ENCODE measurements at places on chromosomes 2 and 18.

- no peak for DNase-seq
Measured at GRCh38 chr2:26008851-26009566, 24.9 kb upstream of the RAB10 start.

DNA sequence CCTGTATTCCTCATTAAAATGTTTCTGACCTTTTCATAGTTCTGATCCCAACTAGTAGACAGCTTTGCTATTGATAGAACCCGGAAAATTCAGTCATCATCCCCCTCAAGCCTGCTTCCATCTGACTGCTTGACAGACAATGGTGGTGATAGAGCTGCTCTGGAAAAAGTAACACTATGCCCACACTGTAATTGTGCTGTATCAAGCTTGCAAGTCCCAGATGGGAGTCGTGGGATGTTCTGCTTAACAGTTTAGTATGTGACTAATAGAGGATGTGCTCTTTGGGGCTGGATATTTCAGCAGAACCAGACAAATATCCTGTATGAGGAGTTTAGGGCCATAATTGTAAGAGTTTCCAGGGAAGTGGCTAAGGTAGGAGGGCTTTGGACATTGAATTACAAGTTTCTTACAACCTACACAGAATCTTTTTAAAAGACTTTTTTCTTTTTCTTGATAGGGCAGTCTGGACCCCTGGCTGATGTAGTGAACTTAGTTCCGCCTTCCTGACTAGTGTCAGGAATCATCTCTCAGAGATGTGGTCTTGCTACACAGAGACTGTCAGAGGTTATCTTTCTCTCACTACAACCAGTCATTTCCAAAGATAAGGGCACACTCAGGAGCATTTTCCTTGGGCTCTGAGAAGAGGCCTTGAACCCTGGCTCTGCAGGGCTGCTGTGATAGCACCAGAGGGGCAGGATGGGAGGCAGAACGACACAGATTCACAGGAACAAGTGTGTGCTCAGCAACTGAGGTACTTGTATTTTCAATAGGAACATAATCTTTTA, 158.0 kb upstream of the RBMS1 start:
- DNase-seq: no peak

DNA sequence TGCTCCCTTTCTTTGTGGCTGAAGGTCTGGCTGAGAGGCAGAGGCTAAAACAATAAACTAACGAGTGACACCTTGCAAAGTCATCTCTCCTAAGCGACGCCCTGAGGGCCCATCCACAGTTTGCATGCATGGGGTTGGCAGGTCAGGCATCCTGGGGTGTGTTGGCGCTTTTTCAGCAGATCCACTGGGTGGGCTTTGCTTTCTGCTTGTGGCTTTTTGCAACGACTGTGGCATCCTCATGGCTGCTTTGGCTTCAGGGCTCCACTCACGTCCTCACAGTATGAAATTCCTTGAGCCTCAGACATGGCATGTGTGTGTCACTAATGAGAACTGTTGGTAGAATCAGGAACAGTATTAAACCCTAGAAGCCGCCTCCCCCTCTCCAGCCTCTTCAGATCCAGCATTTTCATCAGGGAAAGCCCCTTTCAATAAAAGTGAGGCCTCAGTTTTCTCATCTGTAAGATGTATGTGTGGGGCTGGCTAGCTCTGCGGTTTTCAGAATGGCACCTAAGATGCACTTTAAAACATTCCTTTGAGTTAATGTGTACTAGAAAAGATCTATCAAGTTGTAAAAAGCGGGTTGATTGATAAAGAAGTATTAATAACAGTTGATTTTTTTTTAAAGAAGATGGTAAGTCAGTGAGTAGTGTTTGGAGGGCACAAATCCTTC, 72.5 kb downstream of the SH3BP4 start:
- no peak for DNase-seq

- DNase-seq: no peak
Measured at GRCh38 chr2:73914667-73915066, 12.0 kb upstream of the DGUOK start.

DNA sequence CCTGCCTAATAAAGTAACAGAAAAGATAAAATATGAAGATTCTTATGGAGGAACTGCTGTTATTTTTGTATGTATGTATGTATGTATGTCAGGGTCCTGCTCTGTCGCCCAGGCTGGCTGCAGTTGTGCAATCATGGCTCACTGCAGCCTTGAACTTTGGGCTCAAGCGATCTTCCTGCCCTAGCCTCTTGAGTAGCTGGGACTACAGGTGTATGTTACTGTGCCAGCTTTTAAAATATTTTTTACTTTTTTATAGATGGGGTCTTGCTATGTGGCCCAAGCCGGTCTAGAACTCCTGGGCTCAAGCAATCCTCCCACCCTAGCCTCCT, 26.7 kb downstream of the ANKRD29 start:
- no peak for DNase-seq

DNA sequence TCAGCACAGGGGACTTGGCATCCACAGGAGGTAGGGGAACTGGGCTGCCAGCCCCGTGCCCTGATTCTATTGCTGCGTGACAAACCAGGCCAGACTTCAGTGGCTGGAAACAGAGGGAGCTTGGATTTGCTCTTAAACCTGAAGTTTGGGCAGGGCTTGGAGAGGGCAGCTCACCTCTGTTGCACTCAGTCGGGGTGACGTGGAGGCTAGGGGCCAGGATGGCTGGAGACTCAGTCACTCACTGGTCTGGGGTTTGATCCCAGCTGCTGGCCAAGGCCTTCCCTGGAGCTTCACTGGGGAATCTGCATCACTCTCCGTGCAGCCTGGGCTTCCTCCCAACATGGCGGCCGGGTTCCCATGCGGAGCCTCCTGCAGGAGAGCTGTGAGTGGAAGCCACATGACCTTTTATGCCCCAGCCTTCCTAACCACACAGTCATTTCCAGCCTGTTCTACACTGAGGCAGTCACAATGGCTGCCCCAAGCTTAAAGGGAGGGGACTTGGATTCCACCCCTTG, 175.2 kb upstream of the HDAC4 start:
- DNase-seq: no peak

DNA sequence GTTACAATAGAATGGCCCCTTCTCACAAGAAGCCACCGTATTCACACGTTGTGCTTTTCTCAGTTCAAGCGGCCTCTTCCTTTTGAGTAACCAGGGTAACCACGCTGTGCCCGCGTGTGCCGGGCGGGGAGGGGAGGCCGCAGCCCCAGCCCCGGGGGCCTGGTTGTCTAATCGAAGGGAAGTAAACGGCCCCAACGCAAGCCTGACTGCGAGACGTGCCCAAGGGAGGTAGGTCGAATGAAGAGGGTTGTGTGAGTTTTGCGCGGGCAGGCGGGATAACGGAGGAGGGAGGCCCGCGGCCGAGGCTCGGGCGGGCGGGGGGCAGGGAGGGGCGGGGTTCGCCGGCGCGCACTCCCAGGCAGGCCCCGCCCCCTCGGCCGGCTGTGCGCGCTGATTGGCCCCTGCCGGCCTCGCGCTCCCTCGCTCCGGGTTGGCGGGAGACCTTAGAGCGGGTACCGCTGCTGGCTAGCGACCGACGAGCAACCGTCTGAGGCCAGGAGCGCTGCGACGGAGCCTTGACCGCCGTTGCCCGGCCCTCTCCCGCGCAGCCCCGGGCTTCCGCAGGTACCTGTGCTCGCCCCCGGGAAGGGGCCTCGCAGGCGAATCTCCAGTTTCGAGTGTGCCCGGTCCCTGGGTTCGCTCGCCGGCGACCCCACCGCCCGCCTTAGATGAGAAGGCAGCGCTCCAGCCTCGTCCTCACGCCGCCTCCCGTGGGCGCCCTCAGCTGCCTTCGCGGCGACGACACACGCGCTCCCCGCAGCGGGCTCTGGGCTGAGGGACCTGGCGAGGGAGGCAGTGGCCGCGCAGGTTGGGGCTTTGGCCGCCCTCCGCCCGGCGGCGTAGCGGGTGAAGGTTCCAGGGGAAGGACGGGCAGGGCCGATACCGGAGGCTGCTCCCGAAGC, at the start of gene SPDYA:
SPDYA (plus strand) TSS at position 451 of the 902 bp plus-strand sequence. CDS start 5,181 bp downstream, outside the sequence.
- DNase-seq: peak; percentile 80

DNA sequence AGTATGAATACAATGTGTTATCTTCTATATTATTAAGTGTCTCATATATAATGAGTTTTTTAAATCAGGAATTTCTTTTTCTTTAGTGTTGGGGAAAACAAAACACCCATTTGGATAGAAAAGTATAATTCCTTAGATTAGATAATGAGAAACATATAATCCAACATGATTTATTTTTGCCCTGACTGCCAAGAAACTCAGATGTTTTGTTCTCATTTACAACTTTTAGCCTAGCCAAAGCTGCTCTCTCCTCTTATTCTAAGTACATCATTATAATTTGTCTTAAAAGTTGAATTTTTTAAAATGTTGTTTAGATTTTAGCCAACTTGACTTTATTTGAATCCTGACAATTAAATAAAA, 68.6 kb downstream of the SLC40A1 start:
- DNase-seq: no peak

- no peak for DNase-seq
Measured at GRCh38 chr2:19363474-19363778, 5.0 kb upstream of the OSR1 start.

GRCh38 chr2:67645280-67646138, 248.4 kb downstream of the ETAA1 start:
- DNase-seq: no peak

GRCh38 chr2:18106841-18107240, 228.4 kb downstream of the KCNS3 start:
- no peak for DNase-seq

- DNase-seq: no peak
Measured at GRCh38 chr2:21757805-21758430, 634.1 kb downstream of the TDRD15 start.

DNA sequence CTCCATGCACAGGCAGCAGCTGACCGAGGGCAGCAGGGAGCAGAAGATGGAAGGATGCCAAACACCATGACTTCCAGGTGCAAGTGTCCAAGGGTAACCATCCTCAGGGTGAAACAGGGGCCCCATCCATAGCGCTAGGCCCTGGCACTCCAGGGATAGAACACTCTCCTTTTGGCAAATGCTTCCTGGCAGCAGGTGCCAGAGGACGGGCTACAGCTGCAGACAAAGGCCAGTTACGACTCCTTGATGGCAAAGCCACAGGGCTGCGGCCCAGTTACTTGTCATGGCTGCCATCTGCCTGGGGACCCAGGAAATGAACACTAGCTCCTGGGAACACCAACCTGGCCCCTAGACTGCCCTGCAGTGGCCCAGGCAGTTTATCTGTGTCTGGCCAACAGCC, 178.8 kb downstream of the TMEM163 start:
- DNase-seq: no peak

DNA sequence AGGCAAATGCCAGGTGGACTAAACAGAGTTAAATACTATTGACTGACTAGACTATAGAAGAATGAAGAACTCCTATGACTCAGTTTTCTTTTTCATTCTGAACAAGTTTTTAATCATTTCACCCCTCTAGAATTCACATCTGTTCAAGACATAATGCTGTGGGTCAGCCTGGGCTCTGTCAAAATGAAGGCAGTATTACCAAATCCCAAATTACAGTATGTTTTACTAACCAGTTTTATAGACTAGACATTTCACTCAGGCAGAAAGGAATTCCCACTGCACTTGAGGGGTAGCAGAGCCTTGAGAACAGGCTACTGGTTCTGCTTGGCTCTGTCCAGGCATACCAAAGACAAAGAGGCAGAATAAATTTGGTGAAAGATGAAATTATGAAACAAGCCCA, 511.7 kb downstream of the EPHA4 start:
- no peak for DNase-seq

DNA sequence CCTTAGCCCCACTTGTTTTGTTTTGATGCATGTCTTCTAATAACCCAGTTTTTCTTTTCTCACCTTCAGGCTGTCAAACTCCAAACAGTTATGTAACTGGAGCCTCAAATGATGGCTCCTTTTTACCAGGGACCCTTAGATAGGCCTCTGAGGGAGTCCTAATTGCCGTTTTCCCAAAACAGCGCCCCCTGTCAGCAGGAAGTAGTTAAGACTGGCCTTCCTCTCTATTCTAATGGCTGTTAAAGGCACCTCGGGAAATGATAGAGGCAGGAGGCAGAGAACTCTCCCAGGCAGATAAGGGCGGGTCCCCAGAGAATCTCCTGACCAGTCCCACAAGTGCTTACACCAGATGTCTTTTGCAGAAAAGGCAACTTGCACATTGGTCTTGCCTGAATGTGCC, 123.2 kb downstream of the KCNS3 start:
- DNase-seq: no peak

- DNase-seq: no peak
Measured at GRCh38 chr2:10196948-10197696, 74.6 kb downstream of the RRM2 start.

DNA sequence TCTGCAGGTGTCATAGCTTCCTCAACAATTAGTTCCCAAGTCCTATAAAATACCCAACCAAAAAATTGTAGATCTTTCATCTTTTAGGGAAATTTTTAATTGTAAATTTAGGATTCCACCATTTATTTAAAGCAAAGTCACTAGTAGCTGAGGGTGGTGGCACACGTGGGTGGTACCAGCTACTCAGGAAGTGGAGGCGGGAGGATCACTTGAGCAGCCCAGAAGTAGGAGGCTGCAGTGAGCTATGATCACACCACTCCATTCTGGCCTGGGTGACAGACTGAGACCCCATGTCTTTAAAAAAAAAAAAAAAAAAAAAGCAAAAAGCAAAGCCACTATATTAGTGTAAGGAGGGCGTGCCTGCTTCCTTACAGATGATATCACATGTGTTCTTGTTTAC, 60.3 kb upstream of the GREB1L start:
- DNase-seq: no peak

DNA sequence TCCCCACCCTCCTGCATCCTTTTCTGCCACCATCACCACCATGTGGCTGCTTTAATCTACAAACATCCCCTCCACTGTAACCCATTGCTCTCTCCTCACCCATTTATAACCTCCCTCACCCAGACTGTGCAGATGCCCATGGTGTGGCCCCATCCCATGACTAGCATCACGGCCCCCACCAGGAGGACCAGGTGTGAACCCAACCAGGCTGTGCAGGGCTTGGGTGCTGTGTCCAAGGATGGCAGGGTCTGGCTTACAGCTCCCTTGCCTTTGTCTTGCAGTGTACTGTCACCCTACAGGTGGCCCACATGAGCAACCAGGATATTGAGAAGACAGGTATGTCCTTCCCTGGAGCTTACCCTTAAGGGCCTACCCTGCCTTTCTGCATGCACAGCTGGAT, 6.8 kb downstream of the FER1L5 start:
- DNase-seq: no peak

DNA sequence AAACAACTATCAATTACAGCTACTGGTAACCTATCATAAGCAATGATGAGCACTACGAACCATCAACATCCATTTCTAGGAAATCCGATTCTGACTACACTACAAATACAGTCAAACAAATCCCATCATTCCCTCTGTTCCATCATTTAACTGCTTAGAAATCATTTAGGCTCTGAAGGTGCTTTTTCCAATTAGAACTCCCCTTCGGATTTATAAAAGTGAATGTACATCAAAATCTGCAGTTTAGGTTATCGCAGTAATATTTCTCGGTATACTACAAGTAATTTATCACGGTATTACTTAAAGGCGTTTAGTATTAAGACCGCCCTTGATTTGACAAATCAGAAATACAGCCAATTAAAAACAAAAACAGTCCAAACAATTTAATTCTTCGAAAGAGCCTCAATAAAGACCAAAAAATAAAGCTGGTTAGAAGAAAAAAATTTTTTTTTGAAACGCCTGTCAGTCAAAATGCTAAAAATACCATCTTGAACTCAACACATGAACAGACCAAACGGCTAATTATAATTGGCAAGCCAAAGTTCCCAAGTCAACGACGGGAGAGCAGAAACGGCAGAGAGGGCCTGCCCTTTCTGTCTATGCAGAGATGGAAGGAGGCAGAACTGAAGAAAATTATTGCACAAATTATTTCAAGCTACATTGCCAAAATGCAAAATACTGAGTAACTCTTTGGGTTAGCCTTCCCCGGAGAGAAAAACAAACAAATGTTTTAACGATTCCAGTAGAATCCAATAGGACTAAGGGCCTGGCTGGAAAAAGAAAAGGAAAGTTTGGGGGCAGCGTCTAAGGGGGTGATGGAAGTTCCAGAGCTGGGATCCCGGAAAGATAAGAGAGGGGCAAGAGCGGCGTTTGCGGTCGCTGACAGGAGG, 1.2 kb downstream of the VPS54 start:
- no peak for DNase-seq
